ENCODE measurements at places on chromosomes 5 and 9.
A peak's percentile ranks its signal among the peaks of the same experiment; 100 is the strongest.

DNA sequence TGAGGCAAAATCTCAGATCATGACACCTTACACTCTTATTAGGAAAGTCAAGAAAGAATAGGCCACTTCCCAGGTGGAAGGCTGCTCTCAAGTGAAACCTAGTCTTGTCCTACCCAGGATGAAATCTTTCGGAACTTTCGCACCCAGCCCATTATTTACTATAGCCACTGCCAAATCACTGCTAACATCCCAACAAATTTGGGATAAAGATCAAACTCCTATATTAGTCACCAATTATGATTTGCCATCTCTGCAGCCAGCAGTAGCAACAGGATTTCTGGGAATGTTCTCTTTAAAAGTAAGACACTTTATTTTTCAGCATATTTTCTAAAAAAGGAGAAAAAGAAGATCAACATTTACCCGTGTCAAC, 224.6 kb downstream of the GAS1 start:
- DNase-seq: no peak

DNA sequence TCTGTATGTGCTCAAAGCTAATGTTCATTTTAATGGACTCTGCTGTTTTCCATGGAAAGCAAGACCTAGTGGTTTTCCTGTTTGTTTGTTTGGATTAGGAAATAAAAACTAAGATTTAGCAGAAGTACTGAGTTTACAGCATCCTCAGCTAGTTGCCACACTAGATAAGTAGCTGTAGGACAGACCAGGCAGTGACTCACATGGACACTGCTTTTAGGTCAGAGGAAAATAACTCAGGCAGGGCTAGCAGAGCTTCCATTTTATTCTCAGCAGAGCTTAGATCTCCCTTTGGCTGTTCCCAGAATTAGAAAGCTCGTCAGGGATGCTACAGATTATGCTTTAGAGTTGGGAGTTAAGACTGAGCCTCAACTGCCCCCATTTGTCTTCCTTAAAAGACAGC, 204.4 kb downstream of the SH3GL2 start:
- DNase-seq: no peak

DNA sequence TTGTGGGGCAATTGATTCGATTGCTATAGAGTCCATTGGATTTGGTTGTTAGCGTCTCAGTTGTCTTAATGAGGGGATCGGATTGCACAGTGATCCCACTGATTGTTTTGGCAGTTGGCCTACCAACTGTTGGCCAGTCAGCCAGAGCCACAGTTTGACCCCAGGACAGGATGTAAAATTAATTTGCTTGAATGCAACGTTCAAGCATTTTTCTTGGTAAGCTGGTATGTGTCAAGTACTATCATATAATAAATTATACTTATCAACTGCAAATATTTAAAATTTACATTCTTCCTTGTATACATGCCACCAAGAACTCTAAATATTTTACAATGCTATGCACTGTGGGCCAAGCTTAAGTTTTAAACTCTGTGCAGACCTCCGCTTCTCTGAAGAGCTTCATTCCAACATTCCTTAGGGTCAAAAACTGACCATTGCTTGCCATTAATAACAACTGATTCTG, 80.4 kb upstream of the OSMR start:
- no peak for DNase-seq

DNA sequence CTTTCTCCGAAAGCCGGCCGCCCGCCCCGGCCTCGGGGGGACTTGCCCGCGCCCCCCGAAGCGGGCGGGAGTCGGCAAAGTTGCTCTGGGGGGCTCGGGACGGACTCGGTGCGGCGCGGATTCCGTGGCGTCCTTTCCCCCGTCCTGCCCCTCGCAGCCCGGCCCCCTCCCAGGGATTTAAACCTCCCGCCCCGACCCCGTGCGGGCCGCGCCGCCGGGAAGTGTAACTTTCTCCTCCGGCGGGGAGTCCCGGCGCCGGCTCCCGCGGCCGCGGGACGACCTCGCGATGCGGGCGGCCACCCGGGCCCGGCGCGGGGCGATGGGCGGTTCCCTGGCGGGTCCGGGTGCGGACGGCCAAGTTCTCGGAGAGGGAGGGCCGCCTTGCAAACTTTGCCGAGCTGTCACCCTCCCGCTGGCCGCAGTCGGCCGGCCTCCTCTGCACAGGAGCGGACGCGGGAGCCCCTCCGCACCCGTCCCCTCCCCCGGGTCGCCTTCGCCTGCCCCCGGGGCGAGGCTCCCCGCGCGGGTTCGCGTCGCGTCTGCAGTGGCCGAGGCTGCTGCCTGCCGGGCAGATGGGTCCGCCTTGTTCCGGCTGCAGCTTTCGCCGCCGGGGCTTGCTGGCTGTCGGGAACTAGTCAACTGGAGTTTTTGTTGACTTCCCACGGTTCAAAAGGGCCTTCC, 732 bp downstream of the PBX3 start:
- peak; percentile 52 for DNase-seq

GRCh38 chr9:86405926-86406325, 51.7 kb upstream of the TUT7 start:
- no peak for DNase-seq

DNA sequence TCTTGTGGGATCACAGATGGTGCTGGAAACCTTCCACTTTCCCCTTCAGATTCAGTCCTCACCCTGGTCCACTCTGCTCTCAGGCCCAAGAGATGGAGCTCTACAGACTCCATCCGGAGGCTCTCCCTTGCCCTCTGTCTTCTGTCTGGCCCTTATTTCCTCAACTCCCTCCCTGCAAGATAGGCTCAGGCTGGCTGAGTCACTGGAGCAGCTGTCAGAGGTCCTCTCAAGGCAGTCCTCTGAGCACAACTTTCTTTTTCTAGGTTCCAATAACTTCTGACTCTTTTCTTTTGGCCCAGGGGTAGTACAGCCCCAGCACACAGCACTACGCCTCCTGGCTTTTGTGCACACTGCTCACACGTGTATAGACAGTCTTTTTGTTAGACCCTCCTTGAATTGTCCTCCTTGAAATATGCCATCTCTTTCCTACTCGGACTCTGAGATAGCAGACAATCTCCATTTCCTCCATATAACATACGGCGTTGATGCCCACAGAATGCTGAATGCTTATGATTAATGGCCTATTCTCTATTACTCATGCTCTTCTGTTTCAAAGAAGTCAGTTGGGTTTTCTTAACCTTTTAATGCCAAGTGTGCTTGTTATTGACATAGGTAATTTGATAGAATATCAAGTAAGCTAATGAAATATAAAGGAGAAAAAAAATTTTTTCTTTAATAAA, 193.1 kb downstream of the SLC12A2 start:
- DNase-seq: no peak

GRCh38 chr9:89386797-89387196, 68.5 kb downstream of the SECISBP2 start:
- no peak for DNase-seq

- no peak for DNase-seq
Measured at GRCh38 chr5:157463621-157464518, 3.9 kb downstream of the NIPAL4 start.

DNA sequence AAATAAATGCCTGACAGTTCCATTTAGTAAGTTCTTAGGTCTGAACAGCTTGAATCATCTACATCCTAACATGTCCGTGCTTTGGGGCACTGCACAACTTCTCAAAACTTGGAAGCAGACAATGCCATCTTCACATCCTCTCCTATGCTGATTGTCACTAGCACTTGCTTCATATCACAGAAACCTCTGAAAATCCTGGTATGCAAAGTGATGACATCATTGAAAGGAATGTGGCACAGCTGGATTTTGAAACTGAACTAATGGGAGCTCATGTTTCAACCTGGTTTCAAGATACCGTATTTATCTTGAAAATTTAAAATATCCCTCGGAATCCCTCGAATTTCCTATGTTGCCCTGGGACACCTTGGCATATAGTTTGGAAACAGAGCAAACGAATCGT, 490.2 kb upstream of the DAP start:
- DNase-seq: no peak

DNA sequence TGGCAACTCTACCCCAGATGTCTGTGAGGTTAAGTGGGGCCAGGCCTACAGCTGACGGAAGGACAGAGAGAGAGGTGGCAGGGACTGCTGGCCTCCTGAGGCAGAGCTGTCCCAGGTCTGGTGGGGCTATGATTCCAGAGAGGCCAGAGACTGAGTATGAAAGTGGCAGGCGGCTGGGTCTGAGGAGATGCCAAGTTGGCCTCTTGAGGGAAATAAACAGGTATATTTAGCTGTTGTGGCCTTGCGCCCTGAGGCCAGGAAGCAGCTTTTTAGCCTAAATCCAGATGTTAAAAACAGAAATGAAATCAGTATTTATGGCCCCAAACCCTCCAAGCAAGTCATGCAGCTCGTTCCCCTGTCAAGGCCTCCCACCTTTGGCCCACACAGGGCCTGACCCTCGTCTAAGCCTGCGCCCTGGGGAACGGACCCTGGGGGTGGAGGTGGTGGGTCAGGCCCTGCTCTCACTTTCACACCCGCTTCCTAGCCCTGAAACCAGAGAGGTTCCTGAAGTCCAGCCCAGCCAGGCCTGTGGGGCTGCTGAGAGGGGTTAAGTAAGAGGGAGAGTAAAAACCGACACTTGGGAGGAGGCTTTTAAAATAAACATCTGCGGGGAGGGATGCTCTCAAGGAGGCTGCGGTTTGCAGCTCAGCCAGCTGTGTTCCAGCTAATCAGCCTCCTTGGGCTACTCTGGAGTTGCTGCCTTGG, 18.7 kb downstream of the PCDHGC5 start:
- no peak for DNase-seq

GRCh38 chr5:168446983-168447619, 39.2 kb upstream of the RARS1 start:
- DNase-seq: no peak

- no peak for DNase-seq
Measured at GRCh38 chr5:73282923-73283322, 109.9 kb downstream of the TMEM174 start.

DNA sequence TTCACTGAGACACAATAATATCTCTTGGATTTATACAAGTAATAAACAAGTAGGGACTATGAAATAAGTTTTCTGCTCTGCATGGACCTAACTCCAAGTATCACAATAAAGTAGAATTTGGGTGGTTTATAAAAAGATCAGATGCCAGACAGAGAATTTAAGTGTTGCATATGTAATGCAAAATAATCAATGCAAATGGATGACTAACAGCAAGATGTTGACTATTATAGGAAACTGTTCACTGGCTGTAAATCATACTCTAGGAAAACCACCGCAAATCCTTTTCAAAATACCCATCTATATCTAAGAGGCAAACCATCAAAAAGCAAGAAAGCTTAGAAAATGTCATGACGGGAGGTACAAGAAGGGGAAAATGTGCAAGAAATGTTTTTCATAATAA, 539.8 kb upstream of the FAM174A start:
- DNase-seq: no peak

GRCh38 chr9:96509848-96510247, 59.9 kb downstream of the HABP4 start:
- no peak for DNase-seq

- no peak for DNase-seq
Measured at GRCh38 chr5:126107381-126107780, 315.8 kb upstream of the GRAMD2B start.

DNA sequence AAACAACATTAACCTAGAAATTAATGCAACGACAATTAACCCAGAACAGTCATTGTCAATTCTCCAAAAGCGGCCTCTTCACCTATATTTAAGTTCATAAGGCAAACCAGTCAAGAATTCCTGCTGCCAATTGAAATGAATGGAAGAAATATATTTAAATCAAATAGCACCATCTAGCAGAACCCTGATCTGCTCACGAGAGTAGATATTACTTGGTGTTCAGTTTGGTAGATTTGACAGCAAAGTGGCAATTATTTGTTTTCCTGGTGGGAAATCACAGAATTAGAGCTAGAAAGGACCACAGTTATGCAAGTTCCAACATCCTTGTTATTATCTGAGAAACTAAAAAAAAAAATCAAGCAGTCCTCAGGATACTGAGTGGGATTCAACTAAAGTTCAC, 2.3 kb downstream of the SSBP2 start:
- DNase-seq: no peak

DNA sequence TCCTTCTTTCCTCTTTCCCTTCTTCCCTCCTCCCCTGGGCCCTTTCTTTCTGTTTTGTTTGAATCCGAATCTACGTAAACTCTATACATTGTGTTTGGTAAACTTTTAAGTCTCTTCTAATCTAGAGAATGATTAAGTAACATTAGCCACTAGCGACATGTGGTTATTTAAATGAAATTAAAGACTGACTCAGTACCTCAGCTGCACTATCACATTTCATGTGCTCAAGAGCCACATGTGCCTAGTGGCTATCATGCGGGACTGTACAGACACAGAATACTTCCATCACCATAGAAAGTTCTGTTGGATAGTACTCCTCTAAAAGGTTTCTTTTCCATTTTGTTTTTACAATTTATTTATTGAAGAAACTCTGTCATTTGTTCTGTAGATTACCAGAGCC, 29.0 kb downstream of the DCTN4 start:
- DNase-seq: no peak

- no peak for DNase-seq
Measured at GRCh38 chr5:19169426-19169825, 818.6 kb downstream of the CDH18 start.

DNA sequence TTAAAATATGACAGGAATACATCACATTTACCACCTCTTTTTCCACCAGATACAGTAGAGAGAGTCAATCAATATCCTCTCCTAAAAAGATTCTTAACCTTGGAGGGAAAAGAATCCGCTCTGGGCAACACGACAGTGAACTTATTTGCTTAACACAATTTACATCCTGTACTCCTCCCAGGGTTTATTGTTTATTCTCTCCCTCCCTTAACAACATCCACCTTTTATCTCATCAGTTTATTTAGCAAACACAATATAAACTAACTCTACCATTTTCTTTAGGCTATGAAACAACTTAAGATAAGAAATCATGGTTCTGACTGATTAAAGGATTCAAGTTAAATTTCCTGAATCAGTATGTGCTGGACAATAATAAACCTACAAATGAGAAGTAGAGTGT, 50.9 kb downstream of the CERT1 start:
- no peak for DNase-seq

GRCh38 chr5:137248527-137248926, 250.6 kb downstream of the SPOCK1 start:
- no peak for DNase-seq

DNA sequence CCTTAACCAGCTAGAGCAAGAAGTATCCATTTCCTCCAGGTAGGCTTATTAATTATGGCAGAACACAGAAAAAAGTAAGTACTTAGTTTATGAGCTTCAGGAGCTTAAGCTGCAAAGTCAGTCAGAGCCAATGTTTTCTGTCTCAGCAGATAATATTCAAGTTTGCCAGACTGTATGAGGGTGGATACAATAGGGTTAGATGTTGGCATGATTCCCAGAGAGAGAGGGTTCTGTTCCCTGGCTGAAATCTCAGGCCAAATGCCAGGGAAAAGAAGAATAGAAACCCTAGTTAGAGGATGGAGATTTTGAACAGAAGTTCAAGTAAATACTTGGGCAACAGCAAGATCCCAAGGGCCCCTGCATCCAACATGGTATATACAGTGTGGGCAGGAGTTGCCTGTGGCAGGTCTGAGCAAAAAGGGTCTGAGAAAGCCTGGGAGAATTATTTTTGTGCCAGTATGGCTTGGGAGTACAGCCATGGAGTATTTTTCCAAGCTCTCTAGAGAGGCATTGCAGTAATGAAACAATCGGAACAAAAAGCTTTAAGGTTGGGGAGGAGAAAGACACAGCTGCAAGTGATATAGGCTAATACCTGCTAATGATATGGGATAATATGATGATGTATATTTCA, 31.0 kb upstream of the ISOC1 start:
- DNase-seq: no peak

All from activated B cell treated with CpG ODN at 0.5 μM for 24 hours (primary cell).